ENCODE measurements at places on chromosomes 7 and 10.

- DNase-seq, result no peak
Measured at GRCh38 chr10:49667991-49668390, 11.5 kb upstream of the C10orf53 start.

- DNase-seq, result no peak
Measured at GRCh38 chr7:145036604-145037405, 201.0 kb upstream of the TPK1 start.

DNA sequence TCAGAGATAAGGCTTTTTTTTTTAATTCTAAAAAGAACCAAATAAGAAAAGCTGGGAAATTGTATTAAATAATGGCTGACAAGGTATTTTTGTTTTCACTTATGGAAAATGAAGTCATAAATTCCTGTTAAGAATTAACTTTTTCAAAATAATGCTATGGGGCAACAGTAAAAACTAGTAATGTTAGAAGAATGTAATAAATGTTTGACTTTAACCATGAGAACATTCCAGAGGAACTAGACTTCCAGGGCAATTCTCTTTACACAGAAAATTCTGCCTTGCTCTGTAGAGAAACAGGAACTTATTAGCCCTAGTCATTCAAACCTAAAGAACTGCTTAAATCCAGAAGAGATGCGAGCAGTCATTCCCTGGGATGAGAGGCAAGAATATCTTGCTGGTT lies 571.1 kb downstream of the IPMK start:
- no peak for DNase-seq

DNA sequence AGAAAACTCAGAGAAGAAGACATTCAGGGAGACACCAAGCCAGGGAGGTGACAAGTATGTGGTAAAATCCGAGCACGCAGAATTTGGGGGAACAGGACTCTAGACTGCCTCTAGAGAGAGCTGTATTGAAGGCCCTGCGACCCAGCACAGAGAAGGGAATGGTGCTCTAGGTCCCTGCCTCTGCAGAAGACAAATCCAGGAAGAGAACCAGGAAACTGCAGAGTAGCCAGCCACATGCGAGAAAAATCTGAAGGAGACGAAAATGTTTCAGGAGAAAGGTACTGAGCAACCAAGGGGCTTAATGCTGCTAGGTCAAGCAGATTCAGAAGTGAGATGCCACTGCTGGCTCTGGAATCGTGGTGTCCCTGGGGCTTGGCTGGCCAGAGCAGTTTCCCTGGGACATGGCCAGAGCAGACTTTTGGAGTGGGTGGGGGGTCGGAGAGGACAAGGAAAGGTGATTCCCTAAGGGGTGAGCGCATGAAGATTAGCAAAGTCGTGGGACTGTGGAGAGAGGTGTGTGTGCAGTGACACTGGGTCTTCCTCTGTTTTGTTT lies 158.0 kb upstream of the KLF6 start:
- no peak for DNase-seq

DNA sequence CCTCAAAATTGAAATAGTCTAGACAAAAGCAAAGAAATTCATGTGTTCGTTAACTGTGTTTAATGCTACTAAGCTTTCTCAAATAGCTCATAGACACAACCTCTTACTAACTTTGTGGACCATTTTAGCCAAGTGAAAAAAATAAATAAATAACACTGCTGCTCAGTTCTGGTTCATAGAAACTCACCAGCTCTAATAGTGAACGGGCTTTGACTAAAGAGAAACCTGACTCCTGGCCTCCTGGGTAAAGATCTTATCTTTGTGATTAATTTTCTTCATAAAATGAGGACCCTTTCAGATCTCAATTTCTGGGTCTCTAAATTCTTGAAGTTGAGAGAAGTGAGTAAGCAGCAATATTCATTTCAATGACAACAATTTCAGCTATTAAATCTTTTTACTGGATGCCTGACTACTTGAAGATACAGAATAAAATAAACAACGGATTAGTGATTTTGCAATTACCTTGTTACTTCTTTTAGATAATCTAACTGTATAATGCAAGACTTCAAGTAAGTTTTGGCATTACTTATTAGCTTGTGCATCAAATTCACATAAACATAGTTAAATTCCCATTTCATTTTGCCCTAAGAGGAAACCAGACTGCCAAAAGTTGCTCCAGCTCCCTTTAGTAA lies 3.1 kb downstream of the CADPS2 start:
- DNase-seq, result no peak

DNA sequence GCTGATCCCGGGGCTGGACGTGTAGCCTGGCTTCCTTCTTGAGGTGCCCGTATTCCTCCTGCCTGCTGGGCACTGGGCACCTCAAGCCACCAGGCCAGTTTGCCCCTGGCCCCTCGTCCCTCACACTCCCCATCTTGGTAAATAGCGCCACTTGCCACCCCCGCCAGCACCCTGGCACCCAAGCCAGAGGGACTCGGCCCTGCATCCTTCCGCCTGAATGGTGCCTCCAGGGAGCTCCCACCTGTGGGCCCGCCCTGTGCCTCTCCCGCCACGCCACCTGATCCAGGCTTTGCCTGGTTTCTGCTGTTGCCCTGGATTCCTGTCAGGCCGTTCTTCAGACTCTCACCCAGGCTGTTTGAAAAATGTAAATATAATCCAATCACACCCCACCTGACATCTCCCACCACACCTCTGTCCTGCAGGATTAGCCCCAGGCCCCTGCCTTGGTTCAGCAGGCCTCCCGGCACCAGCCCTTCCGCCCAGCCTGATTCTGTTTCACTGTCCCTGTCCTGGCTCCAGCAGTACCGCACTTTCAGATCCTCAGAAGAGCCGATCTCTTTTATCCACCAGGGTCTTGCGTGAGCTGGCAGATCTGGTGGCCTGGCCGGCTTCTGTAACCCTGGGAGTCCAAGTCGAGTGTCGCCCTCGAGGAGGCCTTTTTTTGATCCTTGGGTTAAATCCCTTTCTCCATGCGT lies 33.8 kb downstream of the WIPI2 start:
- DNase-seq, result no peak

- no peak for DNase-seq
Measured at GRCh38 chr7:47782022-47782421, 166.2 kb downstream of the PKD1L1 start.

DNA sequence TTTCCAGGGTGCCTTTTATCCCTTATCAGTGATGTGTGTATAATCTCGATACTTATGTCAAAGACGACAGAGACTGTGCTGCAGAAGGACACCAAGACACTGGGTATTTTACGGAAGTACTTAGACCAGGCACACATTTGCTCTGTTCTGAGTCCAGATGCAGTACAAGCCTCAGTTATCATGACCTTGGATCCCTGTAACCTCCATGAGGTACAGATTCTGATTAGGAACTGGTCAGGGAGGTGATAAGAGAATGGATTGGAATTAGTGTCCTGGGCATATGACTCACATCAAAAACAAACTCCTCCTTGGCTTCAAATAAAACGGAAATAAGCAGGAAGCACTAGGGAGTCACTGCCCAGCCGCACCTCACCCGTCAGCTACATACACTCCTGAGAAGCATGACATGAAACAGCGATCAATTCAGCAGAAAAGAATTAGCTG lies 146.5 kb downstream of the SFMBT2 start:
- DNase-seq, result no peak

GRCh38 chr10:31320550-31321211 lies 1.7 kb downstream of the ZEB1 start:
- DNase-seq, result peak; percentile 5

DNA sequence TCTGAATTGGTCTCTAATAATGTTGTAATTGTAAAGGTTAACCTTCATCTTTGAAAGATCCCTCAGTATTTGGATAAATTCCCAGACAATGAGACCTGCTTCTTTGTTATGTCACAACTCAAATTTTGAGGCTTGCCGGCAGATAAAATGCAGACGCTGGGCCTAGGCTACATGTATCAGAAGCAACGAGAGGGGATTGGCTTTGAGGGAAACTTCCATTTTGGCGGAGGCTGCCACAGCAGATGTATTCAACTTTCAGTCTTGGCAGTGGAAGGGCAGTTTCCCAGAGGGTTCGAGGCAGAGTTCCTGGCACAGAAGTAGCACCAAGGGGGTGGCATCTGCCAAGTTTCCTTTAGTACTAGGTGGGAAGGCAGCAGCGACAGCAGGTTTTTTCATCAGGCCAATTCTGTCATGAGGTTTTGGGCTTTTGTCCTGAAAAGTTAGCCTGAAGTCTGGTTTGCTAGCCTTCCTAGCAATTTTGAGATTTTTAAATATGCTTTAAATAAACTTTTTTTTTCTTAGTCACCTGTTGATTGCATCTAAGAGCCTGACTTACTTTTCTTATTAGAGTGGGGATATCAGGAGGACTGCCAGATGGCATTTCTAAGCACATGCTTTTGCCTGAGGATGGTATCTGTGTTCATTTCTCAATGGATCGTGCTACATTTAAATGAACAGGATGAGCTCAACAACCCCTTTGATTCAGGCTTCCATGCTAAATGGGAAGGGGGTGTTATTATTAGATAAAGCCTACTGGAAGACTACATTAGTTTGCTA lies 89.5 kb upstream of the FAM3C start:
- no peak for DNase-seq

DNA sequence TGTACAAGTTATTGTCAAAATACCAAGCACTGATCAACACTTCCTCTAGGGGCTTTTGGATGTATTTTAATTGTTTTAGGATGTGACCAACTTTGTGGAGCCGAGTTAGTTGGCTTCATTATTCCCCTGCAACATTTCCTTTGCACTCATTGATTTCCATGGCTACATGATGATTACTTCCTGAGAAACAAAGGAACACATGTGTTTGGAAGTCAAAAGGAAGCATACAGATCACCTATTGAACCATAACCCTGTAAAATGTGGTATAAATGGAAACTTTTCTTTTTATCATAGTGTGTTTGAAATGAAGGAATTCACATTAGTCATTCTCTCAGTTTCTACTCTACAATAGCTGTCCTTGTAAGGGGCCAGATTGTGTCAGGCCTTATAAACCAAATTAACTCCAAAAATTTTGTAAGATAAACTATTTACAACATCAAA lies 32.2 kb upstream of the EXOC6 start:
- DNase-seq, result no peak

DNA sequence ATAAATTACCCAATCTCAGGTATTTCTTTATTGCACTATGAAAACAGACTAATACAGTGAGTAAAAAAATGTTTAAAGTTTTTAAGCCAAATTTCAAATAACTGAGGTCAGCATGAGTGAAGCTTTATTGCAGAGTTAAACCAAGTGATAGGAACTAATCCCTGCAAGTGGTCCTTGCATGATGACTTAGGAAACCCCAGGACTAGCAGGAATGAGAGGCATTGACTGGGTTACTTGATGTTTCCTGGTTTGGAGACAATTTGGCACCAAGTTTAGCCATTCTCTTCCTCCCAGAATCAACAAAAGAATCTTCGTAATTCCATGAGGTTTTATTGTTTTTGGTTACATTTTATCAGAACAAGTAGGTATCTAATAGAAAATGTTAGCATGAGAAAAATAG lies 194.2 kb downstream of the BICC1 start:
- no peak for DNase-seq

- DNase-seq, result no peak
Measured at GRCh38 chr7:147861058-147861716, 729.4 kb upstream of the C7orf33 start.

GRCh38 chr10:11595395-11595692 lies 16.1 kb downstream of the USP6NL start:
- DNase-seq, result no peak

- DNase-seq, result no peak
Measured at GRCh38 chr10:35563261-35563891, 41.8 kb upstream of the GJD4 start.

DNA sequence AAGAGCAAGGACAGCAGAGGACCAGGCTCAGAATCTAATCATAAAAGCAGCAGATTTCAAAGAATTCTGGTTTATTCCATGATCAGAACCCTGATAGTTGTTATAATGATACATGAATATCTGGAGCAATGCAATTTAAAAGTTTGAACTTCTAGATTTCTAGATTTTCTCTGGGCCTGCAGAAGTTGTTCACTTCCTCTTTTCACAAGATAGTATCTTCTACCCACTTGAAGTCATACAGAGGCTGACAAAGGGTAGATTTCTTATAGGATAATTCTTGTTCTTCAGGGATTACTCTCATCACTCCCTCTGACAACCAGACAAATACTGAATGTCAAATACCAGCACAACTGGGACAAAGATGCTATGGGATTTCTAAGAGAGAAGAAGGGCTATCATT lies 320.0 kb upstream of the ETV1 start:
- DNase-seq, result no peak

GRCh38 chr10:132306343-132306685 lies 1.4 kb downstream of the STK32C start:
- DNase-seq, result no peak

- no peak for DNase-seq
Measured at GRCh38 chr7:106485031-106485551, 175.9 kb downstream of the CCDC71L start.

DNA sequence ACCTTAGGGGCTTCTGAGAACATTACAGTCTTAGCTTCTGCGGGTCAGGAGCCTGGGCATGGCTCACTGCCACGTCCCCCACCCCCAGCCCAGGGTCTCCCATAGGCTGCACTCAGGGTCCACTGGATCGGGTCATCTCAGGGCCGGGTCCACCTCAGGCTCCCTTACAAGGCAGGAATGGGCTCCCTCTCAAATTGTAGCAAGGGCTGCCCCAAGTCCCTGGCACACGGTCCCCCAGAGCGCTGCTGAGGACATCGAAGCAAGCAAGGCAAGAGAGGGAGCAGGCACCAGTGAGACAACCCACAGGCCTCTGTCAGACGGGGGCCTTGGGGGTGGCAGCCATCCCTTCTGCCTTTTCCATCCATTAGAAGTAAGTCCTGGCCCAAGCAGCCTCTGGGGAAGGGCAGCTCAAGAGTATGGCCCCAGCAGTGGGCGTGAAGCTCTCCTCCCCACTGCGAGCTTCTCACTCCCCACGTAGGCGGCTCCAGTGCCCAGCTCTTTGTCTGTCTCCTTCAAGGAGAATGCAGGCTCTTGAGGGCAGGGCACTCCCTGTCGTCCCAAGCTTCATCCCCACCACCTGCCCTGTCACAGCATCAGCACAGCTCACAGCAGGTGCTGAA lies 18.0 kb upstream of the RET start:
- DNase-seq, result no peak

GRCh38 chr10:5611899-5612680 lies 54.3 kb downstream of the ASB13 start:
- DNase-seq, result no peak

GRCh38 chr7:114051871-114052331 lies 133.1 kb upstream of the PPP1R3A start:
- DNase-seq, result no peak
